ENCODE measurements at places on chromosomes 4 and X. TPM values are rescaled to one million over a fixed set of nuclear protein-coding genes. Genes with fewer than 3 reads are reported as not detected.
A peak's percentile ranks its signal among the peaks of the same experiment; 100 is the strongest.

SCML2 gene
- polyA plus RNA-seq = 10.1 TPM

PRPS2 gene
- 9.1 TPM for polyA plus RNA-seq

EREG gene
- polyA plus RNA-seq = 0.24 TPM

VCX3B gene
- 0.41 TPM for polyA plus RNA-seq

TENM3 gene
- 13.4 TPM for polyA plus RNA-seq

COPS4 gene
- polyA plus RNA-seq = 70.2 TPM

PROM1 gene
- 45.7 TPM for polyA plus RNA-seq

FGA gene
- polyA plus RNA-seq = 3.0 TPM

PCGF3 gene
- polyA plus RNA-seq = 81.1 TPM

TLL1 gene
- polyA plus RNA-seq = 2.5 TPM

NPY5R gene
- 0.22 TPM for polyA plus RNA-seq

AREG gene
- polyA plus RNA-seq = not detected

CT83 gene
- polyA plus RNA-seq = not detected

HELQ gene
- 15.2 TPM for polyA plus RNA-seq

PCDH19 gene
- polyA plus RNA-seq = 5.3 TPM

- no peak for DNase-seq
These were observed 11.5 kb downstream of the SH3RF1 start for GRCh38 chr4:169259271-169259670.

GRCh38 chr4:184680698-184681097, 31.2 kb downstream of the PRIMPOL start:
- DNase-seq = no peak

DNA sequence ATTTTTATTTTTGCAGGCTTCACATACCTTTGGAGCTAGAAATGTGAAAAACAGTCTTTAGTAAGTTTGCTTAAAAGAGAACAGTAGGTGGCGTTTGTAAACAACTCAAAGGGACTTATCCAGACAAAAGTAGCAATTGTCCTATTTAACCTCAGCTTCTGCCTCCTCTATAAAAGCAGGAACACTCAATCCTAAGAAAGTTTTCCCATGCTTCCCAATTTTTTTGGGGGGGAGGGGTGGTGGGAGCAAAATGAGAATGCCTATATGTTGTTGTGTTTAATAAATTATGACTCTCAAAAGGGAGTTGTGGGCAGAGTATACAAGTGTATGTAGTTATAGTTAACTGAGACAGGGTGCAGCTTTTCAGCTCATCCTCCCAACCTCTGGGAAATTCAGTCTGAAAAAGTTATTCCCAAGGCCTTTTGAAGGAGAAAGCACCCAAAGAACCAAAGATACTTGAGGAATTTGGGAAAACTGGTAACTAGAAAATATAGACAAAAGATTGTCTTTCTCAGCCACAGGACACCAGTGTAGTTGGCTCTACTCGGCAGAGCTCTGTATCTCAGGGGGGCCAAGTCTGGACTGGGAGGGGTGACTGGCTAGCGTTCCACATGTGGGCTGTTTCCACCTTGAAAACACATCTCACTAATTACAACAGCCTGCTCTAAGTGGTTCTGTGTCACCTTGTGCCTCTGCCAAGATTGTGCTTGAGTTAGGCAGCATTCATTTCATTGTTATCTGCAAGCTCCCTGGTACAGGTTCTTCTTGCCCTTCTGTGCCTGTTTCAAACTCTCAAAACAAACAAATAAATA, 2.8 kb downstream of the SFRP2 start:
- DNase-seq = peak; percentile 37

DNA sequence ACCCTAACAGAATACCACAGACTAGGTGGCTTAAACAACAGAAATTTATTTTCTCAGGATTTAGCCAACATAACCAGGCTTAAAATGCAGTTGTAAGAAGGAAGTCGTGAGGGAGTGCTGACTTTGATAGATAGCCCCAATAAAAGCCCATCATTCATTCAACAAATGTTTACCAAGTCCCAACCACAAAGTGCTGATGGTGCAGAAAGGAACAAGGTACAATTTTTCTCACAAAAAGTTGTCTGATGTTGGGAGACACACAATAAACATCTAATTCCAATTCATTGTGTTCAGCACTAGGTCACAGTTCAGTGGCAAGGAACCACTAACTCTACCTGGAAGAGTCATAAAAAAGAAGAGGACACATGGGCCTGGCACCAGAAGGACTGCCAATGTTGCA, 42.2 kb downstream of the AKAP4 start:
- DNase-seq = no peak

GRCh38 chrX:19842542-19842941, 44.9 kb downstream of the SH3KBP1 start:
- DNase-seq = no peak

- no peak for DNase-seq
These were observed 124.4 kb downstream of the NBDY start for GRCh38 chrX:56853436-56853835.

GRCh38 chr4:182418054-182418734, 175.0 kb downstream of the TENM3 start:
- DNase-seq = no peak

- DNase-seq = peak; percentile 36
These were observed 125.5 kb downstream of the OPHN1 start for GRCh38 chrX:68307769-68308168.

DNA sequence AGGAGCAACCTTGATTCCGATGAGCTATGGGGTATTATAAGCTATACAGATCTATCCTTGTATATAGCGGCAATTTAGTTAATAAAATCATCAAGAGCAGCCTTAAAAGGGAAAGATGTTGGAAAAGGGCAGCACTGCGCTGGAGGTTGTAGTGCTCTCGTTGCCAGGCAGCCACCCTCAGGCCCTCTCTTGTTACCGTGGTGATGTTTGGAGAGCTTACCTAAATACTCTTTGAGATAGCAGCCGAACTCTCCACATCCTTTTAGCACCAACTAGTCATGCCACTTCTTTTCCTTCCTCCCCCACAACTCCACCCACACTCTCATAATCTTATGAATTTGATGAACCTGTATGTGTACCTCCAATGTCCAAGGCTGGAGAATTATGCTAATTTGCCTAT, 3.8 kb upstream of the RADX start:
- DNase-seq = no peak

GRCh38 chr4:10697086-10697485, 12.5 kb upstream of the CLNK start:
- DNase-seq = no peak

DNA sequence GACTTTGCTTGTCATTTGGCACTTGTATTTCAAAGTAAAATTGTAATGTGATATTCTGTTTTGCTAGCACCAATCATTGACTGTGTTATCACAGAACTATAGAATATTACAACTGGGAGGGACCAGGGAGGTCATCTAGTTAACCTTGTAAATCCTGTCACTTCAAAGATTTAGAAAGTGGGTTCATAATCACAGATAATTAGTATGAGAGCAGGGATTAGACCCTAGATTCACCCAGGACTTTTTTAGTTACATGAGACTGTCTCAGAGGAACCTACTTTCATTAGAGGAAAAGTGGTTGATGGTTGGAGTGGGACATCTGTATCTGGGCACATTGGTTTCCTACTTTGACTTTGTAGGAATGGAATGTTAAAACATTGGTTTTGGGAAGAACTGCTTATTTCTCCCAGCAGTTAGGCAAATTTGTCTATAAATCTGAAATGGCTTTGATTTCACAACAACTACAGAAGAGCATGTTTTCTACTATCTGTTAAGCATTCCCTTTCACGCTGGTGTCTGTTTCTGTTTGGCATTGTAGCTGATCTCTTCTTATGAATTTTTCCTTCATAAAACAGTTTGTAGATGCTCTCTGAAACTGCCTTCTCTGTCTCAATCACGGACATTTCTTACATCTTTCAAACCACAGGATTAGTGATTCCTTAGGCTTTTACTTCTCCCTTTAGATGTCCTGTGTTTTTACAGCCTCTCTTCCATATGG, 144.1 kb downstream of the DIPK2B start:
- DNase-seq = no peak

- no peak for DNase-seq
These were observed 47.1 kb upstream of the SORBS2 start for GRCh38 chr4:185859111-185859510.

DNA sequence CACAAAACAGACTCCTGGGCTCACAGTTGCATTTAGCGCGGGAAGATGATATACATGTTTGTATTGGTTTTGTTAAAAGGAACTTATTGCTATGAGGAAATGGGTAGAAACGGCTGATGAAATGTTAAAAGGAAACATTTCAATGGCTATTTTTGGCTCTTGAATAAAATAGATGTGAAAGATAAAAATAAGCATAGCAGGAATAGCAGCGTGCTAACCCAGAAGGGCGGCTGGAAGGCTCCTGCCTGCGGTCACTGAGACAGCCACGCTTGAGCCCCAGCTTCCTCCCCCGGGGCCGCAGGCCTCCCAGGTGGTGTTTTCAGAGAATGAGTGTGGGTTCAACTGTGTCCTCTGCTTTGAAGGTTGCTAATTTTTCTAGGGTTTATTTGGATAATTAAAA, 35.0 kb upstream of the CLCN4 start:
- no peak for DNase-seq

DNA sequence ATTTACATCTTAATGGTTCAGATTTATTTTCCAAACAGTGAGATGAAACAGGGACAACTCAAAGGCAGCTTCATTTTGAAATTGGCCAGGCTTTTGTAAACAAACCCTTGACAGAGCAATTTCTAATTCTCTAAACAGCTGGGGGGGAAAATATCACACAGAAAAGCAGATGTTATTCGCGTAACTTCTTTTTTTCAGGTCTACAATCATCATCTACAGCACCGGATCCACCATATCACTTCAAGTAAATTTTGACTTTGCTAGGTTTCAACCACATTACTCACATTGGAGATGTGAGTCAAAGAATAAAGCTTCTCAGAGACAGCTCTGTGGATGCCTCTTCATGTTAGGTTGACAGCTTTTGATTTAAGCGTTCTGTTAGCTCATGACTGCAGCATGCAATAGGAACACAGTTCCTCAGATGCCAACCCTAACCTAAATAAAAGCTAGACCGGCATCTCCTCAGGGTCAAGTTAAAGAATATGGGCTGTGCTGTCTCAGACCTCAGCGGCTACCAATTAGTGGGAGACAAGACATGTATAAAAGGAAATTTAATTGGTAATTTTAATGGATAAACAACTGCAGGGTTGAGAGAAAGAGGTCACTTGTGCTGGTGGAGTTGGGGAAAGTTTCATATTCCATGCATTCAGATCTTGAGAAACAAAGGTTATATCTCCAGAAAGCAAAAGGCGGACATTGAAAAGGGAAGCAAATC, 26.8 kb downstream of the AMELX start:
- DNase-seq = no peak

DNA sequence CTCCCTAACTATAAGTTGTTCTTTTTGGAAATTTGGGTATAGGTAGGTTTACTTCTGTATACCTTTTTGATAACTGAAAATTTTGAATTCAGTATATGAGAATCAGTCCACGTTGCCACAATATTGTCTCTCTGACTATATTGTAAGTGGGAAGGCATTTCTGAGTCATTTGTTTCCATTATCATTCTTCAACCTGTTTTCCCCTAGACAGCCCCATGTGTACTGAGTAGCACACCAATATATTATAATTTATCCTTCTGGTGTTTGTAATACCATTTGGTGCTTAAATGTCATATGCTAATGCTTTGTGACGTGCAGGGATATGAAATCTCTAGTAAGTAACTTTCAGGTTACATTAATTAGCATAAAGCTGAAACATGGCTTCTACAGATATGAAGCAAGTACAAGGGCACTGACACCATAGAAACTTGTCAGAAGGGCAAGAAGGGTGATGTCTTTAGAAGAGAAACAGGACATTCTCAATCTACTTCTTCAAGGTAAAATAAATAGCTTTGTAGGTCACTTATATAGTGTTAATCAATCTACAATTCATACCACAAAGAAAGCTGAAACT, 27.7 kb downstream of the PAK3 start:
- no peak for DNase-seq

GRCh38 chr4:145878501-145879435, 59.9 kb downstream of the ZNF827 start:
- no peak for DNase-seq

DNA sequence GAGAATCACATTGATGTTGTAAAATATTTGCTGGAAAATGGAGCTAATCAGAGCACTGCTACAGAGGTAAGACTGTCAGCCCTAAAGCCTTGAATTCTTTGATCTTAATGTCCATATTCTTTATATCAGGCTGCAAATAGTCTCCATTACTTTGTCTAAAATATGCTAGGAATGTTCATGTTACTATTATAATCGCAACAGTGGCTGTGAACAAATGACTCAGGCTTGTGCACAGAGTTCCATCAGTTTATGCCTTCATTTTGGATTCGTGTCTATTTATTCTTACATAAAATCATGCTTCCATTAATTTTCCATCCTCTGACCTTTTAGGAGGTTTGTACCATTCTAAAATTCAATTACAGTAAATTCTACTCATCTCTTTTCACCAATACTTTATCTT, 182.7 kb downstream of the ANK2 start:
- DNase-seq = peak; percentile 16

GRCh38 chr4:74044677-74045076, 6.2 kb upstream of the CXCL3 start:
- no peak for DNase-seq

DNA sequence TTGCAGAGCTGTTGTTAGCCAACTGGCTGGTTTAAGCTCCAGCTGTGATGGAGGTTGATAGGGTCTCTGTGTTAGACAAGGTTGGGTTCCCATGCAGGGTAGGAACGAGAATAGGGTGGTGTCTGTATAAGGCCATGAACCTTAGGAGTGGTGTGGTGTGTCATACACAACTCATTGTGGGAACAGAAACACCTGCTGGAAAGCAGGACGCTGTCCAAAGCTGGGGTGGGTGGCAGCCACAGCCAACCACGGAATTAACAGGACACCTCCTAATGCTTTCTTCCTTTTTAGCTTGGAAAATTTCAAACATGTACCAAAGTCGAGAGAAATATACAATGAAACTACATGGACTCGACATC, 94.4 kb downstream of the ARHGAP10 start:
- no peak for DNase-seq

GRCh38 chr4:71607780-71608677, 175.8 kb downstream of the GC start:
- no peak for DNase-seq

- no peak for DNase-seq
These were observed 290.3 kb downstream of the LDB2 start for GRCh38 chr4:16608123-16608522.

GRCh38 chr4:141102367-141102766, 30.9 kb downstream of the RNF150 start:
- DNase-seq = peak; percentile 46

GRCh38 chr4:102843938-102844337, 16.6 kb upstream of the UBE2D3 start:
- DNase-seq = no peak

DNA sequence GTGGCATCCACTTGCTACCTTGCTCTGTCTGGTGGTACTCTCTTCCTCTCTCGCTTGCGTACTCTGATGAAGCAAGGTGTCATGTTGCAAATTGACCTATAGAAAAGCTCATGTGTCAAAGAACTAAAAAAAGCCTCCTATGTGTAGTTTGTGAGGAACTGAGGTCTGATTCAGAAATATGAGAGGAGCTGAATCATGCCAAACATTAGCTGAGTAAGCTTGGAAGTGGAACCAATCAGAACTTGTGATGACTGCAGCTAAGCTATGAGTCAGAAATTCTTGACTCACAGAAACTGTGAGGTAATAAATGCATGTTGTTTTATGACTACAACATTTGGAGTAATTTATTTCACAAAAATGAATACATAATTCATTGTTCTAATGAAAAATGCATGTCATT, 2138.8 kb downstream of the PCDH7 start:
- DNase-seq = peak; percentile 66
